ENCODE measurements at places on chromosomes 5 and 9.
A peak's percentile ranks its signal among the peaks of the same experiment; 100 is the strongest.

DNA sequence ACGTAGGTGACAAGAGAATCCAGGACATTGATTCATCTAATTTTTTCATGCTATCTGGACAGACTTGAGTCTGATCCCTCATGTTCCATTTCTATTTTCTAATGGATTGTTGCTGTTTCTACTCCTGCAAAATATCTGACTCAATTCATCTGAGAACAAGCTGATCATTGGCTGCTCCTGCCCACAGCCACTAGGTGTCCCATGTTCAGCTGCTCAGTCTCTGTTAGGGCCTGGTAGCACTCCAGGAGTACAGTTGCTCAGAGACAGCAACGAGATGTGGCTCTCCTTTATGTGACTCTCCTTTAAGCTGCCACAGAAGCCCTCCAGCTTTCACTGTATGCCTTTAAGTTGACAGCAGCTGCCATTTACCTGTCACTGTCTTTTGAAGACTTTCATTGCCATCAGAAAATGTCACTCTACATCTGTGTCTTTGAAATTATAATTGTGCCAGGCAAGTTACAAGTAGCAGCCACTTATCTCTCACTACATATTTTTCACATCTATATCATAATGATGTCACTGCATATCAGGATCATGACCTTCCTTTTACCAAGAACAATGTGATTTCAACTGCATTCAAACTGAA lies 1944.2 kb upstream of the NUDT12 start:
- no peak for DNase-seq

- DNase-seq, result no peak
These were observed 1.2 kb upstream of the REXO4 start for GRCh38 chr9:133419005-133419404.

GRCh38 chr9:106693558-106693957 lies 169.4 kb upstream of the ZNF462 start:
- DNase-seq, result no peak

DNA sequence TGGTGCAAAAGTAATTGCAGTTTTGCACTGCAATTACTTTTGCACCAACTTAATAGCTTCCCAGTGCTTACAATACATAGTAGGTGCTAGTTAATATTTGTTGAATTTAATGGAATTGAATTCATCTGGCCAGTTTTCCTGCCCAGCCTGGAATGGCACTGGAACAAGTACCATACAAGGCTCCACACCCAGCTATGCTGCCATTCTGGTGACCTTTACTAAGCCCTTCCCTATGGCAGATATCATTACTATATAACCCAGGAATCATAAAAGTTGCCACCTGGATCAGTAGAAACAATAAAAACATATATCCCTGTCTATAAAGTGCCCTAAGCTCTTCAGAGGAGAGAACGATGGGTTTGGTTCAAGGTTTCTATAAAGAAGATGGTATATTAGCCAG lies 22.4 kb upstream of the TRIM36 start:
- no peak for DNase-seq

GRCh38 chr9:2638871-2639673 lies 17.5 kb downstream of the VLDLR start:
- DNase-seq, result no peak

DNA sequence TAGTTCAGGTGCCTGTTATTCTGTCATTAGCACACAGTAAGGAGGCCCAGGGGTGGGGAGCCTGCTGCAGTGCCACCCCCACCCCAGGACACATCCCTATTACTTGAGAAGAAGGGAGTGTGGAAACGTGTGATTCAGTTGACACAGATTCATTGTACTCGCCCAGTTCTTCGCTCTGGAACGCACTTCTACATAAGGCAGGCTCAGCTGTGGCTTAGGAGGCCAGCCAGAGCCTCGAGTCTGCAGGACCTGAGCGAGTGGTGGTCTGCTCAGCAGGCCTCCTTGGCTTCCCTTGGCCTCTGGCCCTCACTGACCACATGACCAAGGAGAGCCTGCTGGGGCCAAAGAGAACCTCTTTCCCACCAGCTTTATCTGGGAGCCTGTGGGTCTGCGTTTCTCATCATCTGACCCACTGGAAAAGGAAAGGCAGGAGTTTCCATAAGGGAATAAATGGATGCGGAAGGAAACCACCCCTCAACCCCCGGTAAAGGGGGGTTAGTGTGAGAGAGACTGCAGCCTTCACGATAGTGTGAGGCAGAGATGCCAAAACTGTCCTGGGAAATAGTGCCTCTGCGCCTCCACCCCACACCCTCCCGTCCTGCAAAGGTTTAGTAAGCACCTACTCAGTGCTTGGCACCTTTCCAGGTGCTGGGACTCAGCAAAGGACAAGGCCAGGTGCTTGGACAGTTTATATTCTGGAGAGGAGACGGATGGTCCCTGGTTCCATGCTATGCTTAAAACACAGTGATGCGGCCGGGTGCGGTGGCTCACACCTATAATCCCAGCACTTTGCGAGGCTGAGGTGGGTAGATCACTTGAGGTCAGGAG lies 73.7 kb downstream of the PPARGC1B start:
- no peak for DNase-seq

- no peak for DNase-seq
These were observed 146.2 kb upstream of the KLF4 start for GRCh38 chr9:107635803-107636174.

GRCh38 chr9:124454791-124455443 lies 4.7 kb downstream of the ADGRD2 start:
- no peak for DNase-seq

DNA sequence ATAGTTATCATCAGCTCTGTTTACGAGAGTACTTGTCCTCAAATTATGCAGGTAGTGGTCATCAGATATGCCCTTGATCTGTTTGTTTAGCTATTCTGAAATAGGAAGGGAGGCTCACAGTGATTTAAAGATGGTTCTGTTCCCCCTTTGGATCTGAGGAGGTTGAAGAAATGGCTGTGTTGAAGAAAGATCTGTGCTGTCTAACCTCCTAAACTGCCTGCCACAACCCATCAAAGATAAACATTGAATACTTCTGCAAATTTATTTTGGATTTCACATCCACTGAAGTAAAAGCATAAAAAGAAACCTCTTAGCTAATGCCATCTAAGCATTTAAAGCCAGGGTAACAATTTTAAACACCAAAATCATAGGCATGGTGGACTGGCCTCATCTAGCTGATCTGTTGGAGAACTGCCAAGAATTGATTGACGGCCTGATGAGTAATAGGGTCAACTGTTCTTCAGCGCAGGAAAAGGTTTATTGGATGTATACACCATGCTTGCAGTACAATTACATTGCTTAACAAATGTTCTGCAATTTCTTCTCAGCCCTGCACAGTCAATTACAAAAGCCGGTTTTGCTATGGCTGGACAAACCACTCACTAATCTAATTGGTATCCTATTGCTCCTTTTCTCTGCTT lies 97.6 kb downstream of the SEMA6A start:
- DNase-seq, result no peak

- DNase-seq, result peak; percentile 34
These were observed 2.1 kb downstream of the HNRNPAB start for GRCh38 chr5:178206166-178207101.

GRCh38 chr9:90175257-90175656 lies 467.4 kb downstream of the DIRAS2 start:
- DNase-seq, result no peak

- DNase-seq, result no peak
These were observed 27.7 kb downstream of the ARHGEF37 start for GRCh38 chr5:149608936-149609545.

GRCh38 chr5:95331358-95331757 lies 46.5 kb upstream of the MCTP1 start:
- no peak for DNase-seq

GRCh38 chr5:124728968-124729332 lies 17.5 kb downstream of the ZNF608 start:
- no peak for DNase-seq

GRCh38 chr5:99724732-99725290 lies 796.0 kb upstream of the CHD1 start:
- DNase-seq, result no peak

- no peak for DNase-seq
These were observed 23.4 kb downstream of the PAM start for GRCh38 chr5:102778478-102778877.

DNA sequence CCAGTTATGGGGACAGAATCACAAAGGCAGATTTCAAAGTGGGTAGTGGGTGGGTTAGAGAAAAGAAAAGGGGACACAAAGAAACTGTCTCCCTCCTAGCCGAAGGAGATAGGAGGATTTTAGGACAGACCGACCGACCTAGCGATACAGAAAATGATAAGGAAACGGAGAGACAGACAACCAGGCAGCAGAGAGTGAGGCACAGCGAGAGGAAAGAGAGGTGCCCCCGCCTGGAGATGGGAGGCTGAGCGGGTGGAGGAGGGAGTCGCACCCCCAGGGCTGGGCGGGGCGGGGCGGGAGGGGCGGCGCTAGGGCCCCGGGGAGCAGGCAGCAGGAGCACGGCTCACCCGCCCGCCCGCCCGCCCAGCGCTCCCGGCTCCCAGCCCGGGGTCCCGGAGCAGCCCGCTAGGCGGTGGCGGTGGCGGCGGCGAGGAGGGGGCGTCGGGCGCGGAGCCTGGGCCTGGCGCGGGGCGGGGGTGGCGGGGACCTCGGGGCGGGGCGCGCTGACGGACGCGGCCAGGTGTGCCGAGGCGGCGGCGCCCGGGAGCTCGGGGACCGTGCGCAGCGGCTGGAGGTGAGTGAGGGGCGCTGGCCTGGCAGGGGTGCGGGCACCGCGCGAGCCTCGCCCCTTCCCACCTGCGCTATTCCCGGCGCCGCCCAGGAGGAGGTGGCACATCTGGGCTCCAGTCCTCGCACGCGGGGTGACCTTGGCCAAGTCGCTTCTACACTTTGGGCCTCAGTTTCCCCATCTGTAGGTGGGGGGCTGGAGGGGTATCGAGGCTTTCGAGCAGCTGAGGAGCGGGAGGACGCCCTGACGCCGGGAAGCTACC lies 15.9 kb upstream of the SYNPO start:
- DNase-seq, result peak; percentile 26

DNA sequence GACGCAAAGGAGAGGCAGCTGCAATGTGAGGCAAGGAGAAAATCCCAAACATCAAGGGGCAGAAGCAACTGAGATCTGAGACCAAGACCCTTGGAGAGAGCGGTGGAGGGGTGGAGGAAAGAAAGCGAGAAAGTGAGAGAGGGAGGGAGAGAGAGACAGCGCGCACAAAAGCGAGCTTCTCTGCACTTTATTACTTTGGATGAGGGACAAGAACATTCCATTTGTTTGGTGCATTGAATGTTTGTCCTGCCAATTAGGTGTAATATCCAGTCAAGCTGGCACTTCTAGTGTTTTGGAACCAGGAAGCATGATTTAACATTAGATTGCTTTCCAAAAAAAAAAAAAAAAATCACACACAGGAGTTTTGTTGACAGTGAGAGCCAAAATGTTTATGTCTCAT lies 1.4 kb downstream of the CAST start:
- no peak for DNase-seq

GRCh38 chr5:8505196-8505595 lies 636.2 kb downstream of the MTRR start:
- DNase-seq, result no peak

- no peak for DNase-seq
These were observed 397.5 kb downstream of the DTWD2 start for GRCh38 chr5:118590806-118591205.

DNA sequence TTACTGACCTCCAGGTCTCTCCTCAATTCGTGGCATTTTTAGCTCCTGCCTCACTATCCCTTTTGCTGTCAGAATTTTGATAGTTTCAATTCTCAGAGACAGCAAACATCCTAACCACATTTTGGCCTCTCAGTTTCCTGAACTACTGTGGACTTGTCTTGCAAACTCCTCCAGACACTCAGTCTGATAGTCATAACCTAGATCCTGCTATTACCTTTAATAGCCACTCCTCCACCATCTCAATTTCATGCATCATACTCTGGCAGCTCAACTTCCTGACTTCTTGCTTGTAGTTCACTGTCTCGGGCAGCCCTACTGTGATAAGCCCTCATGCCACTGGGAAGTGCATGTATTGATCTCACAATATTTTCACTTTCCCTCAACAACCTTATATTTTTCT lies 481.8 kb upstream of the CDH18 start:
- no peak for DNase-seq

GRCh38 chr5:142720641-142721271 lies 34.9 kb upstream of the FGF1 start:
- DNase-seq, result no peak

DNA sequence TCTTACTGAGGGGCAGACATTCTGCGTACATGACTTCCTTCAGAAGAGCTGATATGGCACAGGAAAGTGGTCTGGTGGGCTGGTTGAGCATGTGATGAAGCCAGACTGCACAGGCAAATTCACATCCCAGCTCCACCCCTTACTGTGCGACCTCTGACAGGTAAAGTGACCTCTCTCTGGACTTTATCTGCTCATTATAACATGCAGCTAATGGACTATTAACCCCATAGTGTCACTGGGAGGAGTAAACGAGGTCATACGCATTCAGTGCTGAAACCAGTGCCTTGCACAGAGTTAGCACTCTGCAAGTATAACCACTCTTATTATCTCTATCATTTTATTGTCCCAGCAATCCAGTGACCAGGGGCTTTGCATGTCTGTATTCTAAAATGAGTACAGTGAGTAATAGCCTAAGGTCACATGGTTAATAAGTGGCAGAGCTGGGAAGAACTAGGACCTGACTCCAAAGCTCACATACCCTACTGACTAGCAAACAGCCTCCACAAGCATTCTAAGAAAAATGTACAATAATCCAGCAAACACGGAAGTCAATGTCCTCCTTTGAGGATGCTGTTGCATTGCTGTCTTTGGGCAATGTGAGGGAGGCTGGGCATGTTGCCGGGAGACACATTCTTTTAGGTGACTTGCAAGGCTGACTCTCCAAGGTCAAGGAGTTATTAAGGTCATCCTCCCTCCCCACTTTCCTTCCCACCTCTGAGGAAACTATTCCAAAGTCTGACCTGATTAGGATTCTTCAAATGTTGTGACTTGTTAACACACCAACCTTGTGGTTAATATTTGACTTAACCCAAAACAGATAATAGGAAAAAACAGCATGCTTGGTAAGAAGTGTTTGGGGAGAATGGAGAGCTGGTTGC lies 19.0 kb downstream of the GLRX start:
- DNase-seq, result no peak

GRCh38 chr5:1380910-1381309 lies 36.0 kb upstream of the CLPTM1L start:
- DNase-seq, result no peak

DNA sequence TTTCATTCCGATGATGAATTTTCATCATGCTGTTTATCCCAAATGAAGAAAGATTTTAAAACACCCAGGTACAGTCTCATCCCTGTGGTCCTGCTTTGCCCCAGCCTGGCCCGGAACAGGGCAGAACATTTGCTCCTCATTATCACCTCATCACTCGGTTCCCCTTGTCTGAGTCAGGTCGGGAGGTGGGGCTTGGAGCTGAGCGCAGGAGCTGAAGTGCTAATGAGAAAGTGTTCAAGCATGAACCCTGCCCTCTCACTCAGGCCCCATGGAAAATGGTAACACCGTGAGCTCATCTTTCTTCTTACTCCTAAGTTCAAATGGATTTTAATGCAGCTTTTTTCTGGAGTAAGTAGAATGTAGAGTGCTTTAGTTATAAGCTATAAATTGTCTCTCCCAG lies 466.2 kb downstream of the KDM4C start:
- DNase-seq, result no peak

- no peak for DNase-seq
These were observed 50.3 kb downstream of the AP3S1 start for GRCh38 chr5:115892021-115892420.
